ENCODE measurements at places on chromosomes 5 and 9.

DNA sequence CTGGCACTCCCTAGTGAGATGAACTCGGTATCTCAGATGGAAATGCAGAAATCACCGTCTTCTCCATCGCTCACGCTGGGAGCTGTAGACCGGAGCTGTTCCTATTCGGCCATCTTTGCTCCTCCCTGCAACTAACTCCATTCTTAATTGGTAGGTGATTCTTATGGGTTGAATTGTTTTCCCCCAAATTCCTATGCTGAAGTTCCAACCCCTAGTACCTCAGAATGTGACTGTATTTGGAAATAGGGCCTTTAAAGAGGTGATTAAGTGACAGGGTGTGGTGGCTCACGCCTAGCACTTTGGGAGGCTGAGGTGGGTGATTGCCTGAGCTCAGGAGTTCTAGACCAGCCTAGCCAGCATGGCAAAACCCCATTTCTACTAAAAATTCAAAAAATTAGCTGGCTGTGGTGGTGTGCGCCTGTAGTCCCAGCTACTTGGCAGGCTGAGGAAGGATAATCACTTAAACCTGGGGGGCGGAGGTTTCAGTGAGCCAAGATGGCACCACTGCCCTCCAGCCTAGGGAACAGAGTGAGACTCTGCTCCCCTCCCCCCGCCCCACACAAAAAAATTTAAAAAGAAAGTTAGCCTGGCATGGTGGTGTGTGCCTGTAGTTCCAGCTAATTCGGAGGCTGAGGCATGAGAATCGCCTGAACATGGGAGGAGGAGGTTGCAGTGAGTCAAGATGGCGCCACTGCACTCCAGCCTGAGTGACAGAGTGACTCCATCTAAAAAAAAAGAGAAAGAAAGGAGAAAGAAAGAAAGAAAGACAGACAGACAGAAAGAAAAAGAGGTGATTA is 25.2 kb upstream of the FOCAD start:
- DNase-seq, result no peak

DNA sequence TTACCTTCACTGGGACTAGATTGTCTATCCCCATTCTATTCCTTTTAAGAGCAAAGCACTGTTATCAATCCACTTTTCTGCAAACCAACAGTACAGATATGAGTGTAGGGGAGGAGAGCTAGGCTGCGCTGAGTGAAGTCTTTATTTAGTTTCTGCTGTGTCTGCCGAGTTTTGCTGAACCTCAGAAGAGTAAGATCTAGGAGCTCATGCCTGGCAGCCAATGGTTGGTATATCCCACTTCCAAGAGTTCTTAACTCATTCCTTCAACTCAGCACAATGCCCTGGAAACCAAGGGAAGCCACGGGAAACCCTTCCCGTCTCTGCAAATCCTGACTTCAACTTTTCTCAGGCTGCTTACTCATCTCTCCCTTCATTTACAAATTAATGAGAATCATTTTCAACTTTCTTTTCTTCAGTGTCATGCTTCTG is 58.0 kb upstream of the JAK2 start:
- DNase-seq, result no peak

DNA sequence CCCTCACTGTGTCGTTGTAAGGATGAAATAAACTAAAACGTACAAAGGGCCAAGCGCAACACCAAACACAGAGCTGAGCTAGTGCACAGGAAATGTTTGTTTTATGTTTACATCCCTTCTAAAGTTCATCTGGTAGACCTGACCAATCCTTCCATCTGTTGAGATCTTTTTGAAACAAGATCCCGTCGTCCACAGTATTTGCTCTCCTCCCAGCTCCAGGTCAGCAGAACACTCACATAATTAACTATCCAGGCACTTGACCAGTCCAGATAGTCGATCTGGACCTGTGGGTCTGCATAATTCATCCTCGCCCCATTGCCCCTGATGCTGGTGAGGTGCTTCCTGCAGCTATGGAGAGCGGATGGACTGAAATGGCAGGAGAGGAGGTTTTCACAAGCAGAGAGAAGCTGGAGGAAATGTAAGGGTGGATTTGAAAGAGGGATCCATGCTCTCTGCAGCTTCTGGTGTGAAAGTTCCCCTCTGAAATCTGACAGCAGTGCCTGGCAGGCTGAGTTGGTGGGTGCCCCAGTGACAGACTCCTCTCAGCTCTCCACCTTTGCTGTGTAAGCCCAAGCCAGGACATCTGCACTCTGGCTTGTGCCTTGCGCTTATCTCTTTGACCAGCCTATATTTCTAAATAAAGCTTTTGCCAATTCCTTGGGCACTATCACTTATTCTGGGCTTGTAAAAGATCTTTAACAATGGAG is 102.4 kb downstream of the TTLL11 start:
- DNase-seq, result no peak

GRCh38 chr5:75336615-75337336 is at the start of gene HMGCR:
Gene HMGCR, plus strand, starts transcription at chr5:75337220. Its CDS starts 5,386 bp downstream, at chr5:75342606.
- peak; percentile 97 for DNase-seq

DNA sequence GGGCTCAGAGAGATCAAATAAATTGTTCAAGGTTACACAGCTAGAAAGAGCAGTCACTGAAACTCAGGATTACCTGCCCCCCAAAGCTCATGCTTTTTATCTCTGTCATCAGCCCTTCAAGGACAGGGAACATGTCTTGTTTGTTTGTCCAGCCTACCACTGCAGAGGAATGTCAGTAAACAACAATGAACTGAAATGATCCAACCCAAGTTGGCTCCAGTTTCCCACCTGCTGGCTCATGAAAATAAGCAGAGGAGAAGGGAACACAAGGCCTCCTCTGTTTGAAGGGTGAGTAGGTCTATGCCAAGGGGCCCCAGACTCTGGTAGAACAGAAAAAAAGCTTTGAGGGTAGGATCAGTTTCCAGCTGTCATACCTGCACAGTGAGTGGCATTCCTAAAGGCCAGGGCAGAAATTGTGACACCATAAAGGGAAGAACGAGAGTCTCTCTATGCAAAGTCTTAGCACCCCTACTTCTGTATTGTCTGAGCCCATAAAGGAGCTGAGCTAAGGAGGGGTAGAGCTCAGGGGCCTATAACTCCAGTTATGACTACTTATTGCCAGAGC is 115.2 kb downstream of the TRIM36 start:
- no peak for DNase-seq
